ENCODE measurements at places on chromosomes 6 and 20. TPM values are rescaled to one million over a fixed set of nuclear protein-coding genes. Genes with fewer than 3 reads are reported as not detected.

GRCh38 chr6:146851837-146852236 is 253.1 kb downstream of the ADGB start:
- peaks cover 15% of the 10 kb centered on the region for H3K36me3 ChIP-seq
- peaks cover 18% of the 10 kb centered on the region for H3K27me3 ChIP-seq
- no peak overlapping the region for H3K4me3 ChIP-seq
- H3K27ac ChIP-seq: peak overlapping the region; percentile 26

- DNase-seq: no peak
- peaks cover 39% of the 10 kb centered on the region for H3K27me3 ChIP-seq
- no peak overlapping the region for H3K27ac ChIP-seq
- no peaks in the 10 kb centered on the region for H3K4me1 ChIP-seq
Observed at GRCh38 chr6:29442719-29443118, 3.6 kb downstream of the OR10C1 start.

The SPDEF gene
- not detected for total RNA-seq

The PTK7 gene
- 0.33 TPM for total RNA-seq

DNA sequence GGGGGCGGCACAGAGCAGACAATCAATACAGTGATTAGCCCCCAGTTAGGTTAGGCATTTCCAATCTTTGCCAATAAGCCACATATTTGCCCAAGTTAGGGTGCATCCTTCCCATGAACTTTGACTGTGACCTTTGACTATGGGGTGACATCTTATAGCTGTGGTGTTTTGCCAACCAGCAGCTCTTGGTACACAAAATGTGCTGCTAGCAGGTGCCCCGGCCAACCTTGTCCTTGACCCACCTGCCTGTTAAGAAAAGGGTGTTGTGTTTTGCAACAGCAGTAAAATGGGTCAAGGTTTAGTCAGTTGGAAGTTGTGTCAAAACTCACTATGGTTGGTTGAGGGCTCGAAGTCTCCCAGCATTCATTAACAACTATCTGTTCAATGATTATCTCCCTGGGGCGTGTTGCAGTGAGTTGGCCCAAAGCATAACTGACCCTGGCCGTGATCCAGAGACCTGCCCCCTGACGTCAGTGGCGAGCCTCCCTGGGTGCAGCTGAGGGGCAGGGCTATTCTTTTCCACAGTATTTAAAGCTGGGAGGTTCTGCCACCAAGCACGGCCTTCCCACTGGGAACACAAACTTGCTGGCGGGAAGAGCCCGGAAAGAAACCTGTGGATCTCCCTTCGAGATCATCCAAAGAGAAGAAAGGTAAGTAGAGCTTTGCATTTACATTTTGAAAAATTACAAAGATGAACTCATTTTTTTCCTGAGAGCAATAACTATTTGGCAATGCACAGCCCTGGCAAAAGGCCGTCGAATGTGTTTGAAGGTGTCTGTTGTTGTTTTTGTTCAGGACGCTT is at the start of gene PCK1:
TSS of gene PCK1 (plus strand) at position 557 of the 802 bp plus-strand sequence. CDS start 302 bp downstream, outside the sequence.
- H3K4me1 ChIP-seq: no peaks in the 10 kb centered on the region
- H3K27me3 ChIP-seq: peaks cover 30% of the 10 kb centered on the region
- no peak within 1 kb of the TSS for H3K4me3 ChIP-seq
- H3K36me3 ChIP-seq: no peaks in the 10 kb centered on the region
- H3K27ac ChIP-seq: no peak within 1 kb of the TSS

Measured in activated CD8-positive, alpha-beta memory T cell treated with anti-CD3 and anti-CD28 coated beads, Interleukin-2, amount 10 ng/mL, durations not matched to agents 7 days and 5 days (primary cell).